ENCODE measurements at places on chromosomes 11 and 22.

DNA sequence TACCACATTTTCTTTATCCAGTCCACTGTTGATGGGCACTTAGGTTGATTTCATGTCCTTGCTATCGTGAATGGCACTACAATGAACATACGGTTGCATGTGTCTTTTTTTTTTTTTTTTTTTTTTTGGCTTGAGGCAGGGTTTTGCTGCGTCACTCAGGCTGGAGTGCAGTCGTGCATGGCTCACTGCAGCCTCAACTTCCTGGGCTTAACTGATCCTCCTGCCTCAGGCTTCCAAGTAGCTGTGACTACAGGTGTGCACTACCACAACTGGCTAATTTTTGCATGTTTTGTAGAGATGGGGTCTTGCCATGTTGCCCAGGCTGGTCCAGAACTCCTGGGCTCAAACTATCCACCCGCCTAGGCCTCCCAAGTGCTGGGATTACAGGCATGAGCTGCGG lies 1.5 kb upstream of the CCDC90B start:
- DNase-seq: no peak

- no peak for DNase-seq
These were observed 19.2 kb upstream of the FNBP4 start for GRCh38 chr11:47786373-47786772.

DNA sequence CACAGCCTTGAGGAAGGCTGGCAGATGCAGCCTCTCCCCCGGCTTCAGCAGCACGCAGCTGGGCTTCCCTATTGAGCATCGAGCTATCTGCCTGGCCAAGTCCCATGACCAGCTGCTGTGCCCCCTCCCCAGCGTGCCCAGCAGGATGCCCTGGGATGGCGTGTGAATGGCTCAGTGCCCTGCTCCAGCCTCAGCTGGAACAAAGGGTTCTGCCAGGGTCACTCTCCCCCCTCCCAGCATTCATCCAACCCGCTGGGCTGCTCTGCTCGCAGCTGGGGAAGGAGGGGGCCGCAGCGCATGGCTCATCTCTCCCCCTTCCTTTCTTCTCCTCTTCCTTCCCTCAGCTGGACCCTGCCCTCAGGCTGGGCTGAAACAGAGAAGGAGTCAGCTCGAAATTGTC lies 14.5 kb downstream of the LRP4 start:
- no peak for DNase-seq

GRCh38 chr11:12043959-12044791 lies 35.7 kb upstream of the DKK3 start:
- DNase-seq: peak; percentile 98

DNA sequence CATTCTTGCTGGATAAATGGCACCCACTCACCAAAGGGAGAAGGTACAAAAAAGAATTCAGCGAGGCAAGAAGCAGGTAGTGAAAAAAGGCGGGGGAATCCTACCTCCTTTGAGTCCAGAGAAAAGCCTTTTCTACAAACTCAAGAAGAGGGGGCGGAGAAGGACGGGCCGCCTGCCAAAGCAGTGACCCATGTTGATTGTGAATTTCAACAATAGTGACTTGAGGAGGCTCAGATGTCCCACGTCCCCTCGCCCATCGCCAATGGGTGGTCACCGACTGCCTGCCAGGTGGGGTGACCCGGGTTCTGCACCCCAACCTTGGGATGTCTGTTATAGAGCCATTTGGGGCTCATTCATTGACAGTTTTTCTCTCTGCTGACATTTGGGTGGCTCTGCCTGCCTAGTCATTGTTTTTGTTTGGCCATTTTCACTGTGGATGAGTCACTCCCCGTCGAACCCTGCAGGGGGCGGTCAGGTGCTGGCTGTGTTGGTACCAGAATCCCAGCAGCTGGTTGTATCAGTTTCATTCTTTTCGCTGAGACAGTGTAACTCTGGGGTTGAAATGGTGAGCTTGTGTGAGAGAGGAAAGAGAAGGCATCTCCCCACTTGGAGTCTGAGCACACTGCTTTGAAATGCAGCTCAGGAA lies 163.4 kb upstream of the NCAM1 start:
- DNase-seq: peak; percentile 84

Data from HT1080 (cell line).